RWPE1 (cell line): ENCODE measurements at places on chromosomes 12 and 14.

DNA sequence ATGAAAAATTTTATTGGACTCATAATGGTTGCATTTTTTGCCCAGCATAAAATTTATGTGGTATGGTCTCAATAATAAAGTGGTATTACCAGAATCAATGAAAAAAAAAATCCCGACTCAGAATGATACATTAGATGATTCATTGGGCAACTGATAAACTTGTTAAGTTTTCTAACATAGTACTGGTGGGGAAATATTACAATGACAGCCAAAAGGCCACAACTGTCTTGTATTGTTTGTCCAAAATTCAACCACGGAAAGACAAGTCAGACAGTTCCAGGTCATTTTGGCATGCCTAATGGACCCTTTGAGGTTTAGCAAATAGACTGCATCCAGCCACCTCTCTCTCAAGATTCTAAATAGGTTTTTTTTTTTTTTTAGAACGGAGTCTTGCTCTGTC is 70.5 kb upstream of the TRIM9 start:
- DNase-seq: no peak

DNA sequence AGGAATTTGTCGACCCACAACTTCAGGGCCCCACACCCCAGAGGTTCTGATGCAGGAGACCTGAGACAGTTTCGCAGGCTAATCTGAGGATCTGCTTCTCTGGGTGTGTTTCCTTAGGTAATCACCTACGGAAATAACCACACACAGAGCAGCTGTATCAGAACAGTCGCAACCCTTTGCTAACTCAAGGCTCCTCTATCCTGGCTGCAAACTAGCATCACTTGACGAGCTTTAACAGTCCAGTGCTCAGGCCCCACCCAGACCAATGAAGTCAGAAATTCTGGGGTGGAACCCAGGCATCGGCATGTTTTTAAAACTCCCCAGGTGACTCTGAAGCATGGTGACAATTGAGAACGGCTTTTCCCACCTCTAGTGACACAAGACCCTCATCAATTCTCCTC is 20.7 kb downstream of the SLC7A7 start:
- DNase-seq: no peak

DNA sequence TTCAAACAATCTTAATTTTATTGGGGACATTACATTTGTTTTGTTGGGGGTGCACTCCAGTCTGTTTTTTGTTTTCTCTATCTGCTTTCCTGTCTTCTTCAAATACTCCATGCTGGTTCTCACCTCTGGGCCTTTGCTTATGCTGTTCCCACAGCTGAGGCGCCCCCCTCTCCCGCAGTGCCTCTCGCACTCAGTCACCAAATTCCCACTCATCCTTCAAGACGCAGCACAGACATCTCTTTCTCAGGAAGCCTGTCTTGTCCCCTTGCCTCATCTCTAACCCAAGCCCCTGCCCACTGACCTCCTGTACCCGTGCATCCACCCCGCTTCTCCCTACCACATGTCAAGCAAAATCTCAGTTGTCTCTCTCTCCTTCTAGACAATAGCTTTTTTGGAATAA is 43.7 kb upstream of the PRMT8 start:
- no peak for DNase-seq

DNA sequence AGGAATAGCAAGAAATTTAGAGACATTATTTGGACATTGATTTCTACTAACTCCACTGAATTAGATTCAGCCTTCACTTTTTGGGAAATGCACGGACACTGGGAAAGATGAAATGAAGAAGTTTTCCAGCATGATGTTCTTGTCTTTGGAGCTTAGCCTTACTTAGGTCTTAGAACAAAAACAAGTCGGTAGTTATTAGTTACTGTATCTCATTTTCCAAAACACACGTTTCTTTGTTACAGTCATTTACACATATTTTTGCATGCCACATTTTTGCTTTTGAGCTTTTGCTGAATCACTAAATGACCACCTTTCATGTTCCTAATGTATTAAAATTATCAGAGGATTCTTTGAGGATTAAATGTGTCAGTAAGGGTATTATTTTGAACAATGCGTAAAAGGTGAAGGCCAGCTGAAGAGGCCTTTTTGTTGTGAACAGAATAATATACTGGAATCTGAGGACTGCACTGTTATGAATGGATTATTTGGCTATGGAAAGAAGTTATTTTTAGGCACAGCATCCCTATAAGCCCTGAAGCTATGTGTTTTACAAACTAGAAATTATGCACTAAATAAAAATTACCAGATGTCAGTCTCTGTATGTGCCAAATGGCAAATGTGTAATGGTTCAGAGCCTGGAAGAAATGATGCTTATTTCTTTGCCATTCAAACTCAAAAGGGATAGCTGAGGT is 138.2 kb downstream of the SRGAP1 start:
- no peak for DNase-seq

GRCh38 chr14:34863844-34864243 is 11.3 kb downstream of the BAZ1A start:
- DNase-seq: no peak

DNA sequence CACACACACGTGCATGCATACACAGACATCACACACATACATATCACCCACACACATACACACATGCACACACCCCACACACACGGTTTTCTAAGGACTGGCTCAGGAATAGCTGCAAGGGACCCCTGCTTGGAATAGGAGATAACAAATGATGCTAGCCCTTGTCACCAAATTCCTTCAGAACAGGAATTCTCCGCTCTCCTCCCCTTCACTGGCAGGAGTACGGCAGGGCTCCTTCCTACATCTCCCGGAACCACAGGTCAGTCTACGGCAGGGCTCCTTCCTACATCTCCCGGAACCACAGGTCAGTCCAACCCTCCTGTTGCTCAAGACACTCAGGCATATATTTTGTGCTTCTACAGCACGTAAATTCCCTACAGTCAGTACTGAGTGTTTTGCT is 23.9 kb downstream of the PHLDA1 start:
- no peak for DNase-seq

DNA sequence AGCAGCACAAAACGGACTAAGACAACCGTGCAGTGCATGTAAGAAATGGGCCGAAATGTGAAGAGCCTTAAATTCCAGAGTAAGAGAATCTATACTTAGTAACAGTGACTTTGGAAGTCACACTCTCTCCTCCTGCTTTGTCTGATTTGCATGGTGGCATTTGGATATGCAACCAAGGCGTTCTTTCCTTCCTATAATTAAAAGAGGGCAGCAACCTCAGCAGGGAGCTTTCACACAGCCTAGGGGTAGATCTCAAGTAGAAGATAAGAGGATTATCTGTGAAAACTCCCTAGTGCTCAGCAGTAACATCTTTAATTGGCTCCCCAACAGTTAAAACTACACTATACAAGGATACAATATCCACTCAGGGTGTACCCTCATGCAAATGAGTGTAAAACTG is 16.5 kb downstream of the GMFB start:
- no peak for DNase-seq

GRCh38 chr12:66024949-66025348 is 105.6 kb downstream of the LLPH start:
- DNase-seq: no peak

GRCh38 chr12:130947028-130947613 is 6.6 kb upstream of the ADGRD1 start:
- DNase-seq: no peak

DNA sequence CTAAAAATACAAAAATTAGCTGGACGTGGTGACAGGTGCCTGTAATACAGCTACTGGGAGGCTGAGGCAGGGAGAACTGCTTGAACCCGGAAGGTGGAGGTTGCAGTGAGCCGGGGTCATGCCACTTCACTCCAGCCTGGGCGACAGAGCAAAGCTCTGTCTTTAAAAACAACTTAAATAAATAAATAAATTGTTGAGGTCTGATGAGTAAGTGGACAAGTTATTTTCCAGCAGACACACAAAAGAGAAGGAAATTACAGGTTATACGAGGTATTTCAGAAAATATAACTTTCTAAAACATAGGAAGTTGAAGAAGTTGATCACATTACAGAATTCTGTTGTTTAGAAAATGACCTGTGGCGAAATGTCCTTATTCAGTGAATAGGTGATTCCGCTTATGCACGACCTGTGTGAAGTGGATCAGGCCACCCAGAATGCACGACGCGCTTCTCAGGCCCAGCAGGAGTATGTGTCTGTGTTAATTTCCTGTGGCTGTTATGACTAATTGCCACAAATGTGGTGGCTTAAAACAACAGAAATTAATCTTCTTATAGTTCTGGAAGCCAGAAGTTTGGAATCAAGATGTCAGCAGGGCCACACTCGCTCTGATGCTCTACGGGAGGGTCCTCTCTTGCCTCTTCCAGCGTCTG is 38.1 kb downstream of the P2RX7 start:
- no peak for DNase-seq
